ENCODE measurements at places on chromosomes 1 and 21.

DNA sequence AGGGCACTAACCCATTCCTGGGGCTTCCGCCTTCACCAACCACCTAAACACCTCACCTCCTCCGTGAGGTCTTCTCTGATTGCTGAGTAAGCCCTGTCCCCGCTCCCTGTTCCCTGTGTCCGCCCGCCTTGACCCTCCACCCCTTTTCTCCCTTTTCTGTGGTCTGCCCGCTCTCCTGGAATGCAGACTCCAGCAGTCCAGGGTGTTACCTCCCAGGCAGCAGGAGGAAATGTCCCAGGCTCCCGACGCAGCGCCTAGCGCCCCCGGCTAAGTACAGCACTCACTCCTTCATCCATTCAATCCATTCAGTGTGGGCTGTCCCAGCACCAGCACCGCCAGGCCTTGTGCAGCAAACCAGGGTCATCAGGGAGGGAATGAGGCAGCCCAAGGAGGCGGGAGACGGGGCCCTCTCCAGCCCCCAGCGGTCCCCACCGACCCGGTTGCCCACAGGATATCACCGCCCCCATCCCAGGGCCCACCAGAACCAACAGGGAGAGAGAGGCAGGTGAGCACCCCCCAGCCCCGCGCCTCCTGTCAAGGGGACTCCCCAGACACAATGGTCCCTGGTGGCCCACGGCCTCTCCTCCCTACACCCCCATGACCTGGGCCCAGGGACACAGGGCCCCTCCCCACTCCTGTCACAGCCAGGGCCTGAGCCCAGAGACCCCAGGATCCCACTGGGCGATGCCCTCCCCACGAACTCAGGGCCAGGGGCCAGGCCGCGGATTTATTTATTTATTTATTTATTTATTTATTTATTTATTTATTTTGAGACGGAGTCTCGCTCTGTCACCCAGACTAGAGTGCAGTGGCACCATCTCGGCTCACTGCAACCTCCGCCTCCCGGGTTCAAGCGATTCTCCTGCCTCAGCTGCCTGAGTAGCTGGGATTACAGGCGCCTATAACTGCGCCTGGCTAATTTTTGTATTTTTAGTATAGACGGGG is 10.2 kb downstream of the TNFRSF14 start:
- DNase-seq, result peak; percentile 46

GRCh38 chr1:26493938-26494337 is 21.7 kb downstream of the HMGN2 start:
- no peak for DNase-seq

GRCh38 chr1:183873642-183874041 is 68.7 kb downstream of the RGL1 start:
- DNase-seq, result peak; percentile 98

- peak; percentile 25 for DNase-seq
Measured at GRCh38 chr1:21594935-21595897, 73.9 kb downstream of the RAP1GAP start.

DNA sequence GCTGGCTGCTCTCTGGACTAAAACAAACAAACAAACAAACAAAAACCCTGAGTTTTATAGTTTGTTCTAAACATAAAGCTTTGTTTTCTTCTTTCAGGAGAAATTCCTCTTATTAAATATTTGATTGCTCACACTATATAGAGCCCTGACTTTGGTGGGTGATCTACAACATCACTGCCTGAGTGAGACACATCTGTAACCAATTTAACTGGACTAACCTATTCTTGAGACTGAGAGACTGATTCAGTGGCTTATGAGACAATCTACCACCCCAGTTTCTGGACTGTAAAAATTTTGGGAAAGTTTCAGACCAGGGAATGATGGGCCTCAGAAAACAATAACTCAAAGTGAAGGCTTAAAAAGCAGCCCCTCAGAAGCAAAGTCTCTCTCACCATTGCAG is 537.0 kb downstream of the NEGR1 start:
- DNase-seq, result no peak

DNA sequence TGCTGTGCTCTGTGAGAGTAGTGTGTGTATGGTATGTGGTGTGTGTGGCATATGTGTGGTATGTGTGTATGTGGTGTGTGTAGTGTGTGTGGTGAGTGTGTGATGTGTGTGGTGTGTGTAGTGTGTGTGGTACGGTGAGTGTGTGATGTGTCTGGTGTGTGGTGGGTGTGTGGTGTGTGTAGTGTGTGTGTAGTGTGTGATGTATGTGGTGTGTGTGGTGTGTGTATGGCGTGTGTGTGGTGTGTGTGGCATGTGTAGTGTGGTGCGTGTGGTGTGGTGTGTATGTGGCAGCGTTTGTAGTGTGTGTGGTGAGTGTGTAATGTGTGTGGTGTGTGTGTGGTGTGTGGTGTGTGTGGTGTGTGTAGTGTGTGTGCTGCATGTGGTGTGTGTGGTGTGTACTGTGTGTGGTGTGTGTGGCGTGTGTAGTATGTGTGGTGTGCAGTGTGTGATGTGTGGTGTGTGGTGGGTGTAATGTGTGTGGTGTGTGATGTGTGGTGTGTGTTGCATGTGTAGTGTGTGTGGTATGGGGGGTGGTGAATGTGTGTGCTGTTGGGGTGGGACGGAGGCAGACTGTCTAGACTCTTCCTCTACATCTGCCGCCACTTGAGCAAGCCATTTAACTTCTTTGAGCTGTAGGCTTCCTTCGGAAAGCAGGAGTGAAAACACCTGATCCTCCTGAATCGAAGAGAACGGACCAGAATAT is 33.5 kb downstream of the GPA33 start:
- peak; percentile 18 for DNase-seq

- no peak for DNase-seq
Measured at GRCh38 chr1:230842801-230843200, 25.5 kb downstream of the C1orf198 start.

DNA sequence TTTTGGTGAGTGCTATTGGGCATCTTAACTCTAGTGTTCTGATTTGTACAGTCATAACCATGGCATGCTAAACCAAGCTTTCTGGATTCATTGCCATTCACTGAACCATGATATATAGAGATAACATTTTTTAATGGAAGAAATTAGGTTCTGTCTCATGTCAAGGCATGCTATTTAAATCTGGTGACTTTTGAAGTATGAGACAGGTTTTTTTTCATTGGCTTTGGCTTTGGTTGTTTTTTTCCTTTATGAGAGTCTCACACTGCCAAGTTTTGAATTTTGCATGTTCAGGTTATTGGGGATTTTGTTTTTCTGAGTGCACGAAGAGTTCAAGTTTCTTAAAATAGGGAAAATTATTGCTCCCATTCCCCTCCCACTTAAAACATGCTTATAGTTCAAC is 141.3 kb upstream of the ADAMTS5 start:
- DNase-seq, result no peak

DNA sequence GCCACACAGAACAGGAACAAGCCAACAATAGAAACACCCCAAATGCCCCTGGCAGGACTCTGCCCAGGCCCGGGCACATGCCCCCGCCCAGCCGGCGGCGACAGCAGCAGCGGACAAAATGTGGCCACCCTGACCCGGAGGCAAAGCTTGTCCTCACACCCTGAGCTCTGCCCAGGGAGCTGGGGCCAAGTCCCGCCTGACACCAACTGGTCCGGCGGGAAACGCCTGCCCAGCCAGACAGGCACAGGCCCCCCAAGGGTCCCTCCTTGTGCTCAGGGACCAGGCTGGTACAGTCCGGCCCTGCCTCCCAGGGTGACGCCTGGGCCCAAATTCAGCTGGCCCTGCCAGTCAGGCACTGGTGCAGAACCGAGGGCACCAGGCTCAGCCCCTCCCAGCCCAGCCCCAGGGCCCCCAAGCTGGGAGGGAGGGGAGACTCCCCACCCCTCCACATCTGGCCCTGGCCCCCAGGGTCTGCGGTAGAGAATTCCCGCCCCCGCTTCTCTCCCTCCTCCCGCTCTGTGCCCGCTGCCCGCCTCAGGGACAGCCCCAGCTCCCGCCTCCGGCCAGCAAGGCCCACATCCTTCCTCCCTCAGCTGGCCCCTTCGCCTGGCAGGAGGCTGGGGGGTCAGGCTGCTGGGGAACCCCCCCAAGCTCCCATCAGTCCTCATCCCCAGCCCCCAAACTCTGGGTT is 2.0 kb downstream of the AHDC1 start:
- peak; percentile 54 for DNase-seq

DNA sequence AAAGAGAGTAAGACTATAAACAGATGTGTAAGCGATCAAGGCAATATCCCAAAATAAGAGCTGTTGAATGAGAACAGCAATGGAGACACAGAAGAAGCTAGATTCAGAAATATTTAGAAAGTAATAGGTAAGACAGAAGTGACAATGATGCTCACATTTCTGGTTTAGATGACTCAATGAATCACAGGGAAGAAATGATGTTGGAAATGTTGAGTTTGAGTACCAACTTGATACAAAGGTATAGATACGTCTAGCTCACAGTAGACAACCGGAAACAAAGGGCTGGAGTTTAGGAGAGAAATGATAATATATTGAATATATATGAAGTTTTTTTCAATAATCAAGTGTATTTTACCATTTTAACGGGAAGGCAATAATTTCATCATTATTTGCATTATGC is 6.5 kb downstream of the GATAD2B start:
- DNase-seq, result no peak

GRCh38 chr1:54869173-54869851 is 17.7 kb downstream of the DHCR24 start:
- no peak for DNase-seq

GRCh38 chr1:41487126-41488039 is 2.9 kb upstream of the EDN2 start:
- DNase-seq, result peak; percentile 78

DNA sequence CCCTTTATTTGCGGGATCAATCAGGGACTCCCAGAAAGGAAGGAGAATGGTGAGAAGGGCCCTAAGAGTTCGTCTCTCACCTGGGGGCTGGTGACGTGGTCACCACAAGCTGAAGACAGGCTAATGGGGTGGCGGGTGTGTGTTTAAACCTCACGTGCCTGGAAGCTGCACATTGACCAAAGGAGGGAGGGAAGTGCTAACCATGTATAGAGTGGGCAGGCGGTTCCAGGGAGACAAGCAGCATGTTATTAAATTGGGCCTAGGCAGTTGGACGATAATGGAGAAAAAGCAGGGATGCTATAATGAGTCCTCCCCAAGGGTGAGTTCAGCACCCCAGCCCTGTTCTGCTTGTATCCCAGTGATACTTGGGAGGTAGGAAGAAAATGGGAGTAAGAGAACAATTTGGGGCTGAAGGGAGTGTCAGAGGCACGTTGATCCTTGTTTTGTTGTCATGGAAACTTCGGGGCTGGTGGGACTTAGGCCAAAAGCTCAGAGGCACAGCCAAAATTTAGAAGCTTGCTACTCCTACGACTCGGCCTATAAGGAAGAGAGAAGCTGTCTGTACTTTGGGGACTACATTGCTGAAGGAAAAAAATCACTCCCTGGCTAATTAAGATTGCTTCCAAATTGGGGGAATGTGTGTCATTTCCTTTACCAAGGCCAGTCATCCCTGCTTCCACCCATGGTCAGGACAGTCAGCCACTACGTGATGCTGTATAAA is 33.2 kb upstream of the EPHA8 start:
- no peak for DNase-seq

GRCh38 chr1:151534662-151535278 is 5.3 kb upstream of the TUFT1 start:
- peak; percentile 75 for DNase-seq

- no peak for DNase-seq
Measured at GRCh38 chr1:26900815-26901511, 696 bp upstream of the GPATCH3 start.

DNA sequence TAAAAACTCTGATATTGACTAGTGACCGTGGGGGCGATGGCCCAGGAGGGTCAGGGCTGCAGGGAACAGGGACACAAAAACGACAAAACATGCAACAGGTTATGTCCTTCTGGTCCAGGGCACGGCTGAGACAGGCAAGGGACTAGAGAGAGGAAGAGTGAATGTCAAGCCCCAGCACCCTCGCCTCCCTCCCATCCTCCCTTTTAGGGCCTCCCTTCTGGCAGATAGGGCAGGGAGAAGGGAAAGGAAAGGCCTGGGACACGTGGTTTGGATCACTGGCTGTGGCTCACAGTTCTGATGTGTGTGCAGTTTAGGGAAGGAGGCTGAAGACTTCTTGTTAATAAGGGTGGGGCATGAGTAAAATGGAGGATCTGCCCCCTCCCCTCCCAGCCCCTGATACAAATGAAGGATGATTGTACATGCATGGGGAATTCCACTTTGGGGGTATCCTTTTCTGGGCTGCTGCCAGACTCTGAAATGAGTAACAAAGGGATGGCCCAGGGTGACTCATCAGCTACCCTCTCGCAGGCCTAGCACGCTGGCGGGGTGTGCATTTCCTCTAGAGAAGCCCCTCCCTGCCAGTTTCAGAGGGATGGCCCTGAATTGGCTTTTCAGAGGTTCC is 14.2 kb downstream of the CAPN2 start:
- DNase-seq, result peak; percentile 90

DNA sequence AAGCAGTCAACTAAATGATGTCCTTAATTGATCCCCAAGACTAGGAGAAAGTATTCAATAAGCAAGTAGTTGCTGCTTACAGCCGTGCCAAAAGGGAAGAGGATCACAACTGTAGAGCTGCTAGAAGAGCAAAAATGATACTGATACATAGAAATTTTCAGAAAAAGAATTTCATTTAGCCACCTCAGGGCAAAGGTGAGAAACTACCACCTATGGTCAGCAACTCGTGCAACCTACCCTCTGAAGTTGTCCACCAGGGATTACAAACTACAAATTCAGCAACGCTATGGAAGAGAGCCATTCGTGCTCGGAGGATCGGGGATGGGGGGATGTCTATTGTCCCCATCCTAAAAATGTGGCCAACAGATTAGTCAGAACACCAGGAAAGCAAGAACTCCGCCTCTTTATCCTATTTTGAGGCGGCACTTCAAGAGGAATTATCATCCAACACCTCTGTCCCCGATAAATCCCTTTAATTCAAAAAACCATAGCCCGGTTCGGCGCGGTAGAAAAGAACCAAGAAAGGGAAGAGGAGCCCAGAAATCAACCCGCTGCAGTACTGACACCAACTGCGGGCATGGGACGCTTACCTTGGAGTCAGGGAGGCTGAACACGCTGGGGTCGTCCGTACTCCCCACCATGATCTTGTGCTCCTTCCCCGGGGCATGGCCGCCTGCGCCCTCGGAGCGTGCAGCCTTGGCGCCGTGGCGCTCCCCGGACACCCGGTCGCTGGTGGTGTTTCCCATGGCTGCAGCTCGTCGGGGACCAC is 687 bp downstream of the PRKAB2 start:
- peak; percentile 43 for DNase-seq

DNA sequence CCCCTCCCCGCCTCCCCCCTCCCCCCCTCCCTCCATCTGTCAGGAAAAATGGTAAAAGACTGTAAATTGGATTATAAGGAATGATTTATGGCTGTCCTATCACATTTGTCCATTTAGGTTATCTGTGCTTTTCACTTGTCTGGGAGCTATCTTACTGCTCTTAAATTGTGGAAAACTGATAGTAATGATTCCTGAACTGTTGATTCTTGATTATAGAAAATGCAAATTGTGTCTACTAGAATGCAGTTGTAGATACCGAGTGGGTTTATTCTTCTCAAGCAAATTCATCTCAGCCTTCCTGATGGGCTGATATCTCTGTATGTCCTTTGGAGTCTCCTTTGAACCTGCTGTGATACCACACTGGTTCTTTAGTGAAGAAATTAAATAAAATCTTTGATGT is 12.3 kb downstream of the RYR2 start:
- DNase-seq, result no peak

DNA sequence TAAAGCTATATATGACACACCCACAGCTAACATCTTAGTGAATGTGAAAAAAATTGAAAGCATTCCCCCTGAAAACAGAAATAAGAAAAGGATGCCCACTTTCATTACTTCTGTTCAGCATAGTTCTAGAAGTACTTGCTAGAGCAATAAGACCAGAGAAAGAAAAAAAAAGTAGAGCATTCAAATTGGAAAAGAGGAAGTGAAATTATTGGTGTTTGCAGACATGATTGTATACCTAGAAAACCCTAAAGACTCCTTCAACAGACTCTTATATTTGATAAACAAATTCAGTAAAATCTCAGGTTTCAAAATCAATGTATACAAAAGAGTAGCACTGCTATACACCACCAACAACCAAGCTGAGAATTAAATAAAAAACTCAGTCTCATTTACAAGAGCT is 1461.0 kb downstream of the AMY1C start:
- DNase-seq, result peak; percentile 1

All from Kasumi-1 (cell line).